ENCODE measurements at places on chromosomes 2 and 18. TPM values are rescaled to one million over a fixed set of nuclear protein-coding genes. Genes with fewer than 3 reads are reported as not detected.

Gene IL1R1
- 87.9 TPM for total RNA-seq

- DNase-seq: no peak
Measured at GRCh38 chr18:67363694-67364093, 152.8 kb downstream of the DSEL start.

GRCh38 chr2:167787562-167787961 lies 459.8 kb downstream of the STK39 start:
- DNase-seq: no peak

DNA sequence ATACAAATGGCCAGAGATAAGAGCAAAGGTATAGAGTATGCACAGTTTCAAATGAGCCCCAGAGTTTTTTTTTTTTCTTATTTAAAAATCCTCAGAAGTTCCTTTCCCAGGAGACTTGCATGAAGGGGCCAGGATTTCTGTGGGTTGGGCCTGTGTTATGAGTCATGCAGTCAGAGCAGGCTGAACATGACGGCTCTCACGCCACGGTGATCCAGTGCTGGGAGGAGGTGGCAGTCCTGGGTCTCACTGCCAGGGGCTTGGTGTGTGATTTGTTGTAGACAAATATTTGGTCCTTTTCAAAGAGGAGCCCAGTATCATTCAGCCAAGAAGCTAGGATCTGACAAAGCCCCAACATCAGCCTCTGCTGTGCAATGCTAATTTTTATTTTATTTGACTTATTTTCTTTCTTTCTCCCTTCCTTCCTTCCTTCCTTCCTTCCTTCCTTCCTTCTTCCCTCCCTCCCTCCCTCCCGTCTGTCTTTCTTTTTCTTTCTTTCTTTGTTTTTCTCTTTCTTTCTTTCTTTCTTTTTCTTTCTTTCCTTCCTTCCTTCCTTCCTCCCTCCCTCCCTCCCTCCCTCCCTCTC lies 10.4 kb upstream of the KCNE4 start:
- peak; percentile 99 for DNase-seq

Gene SRD5A2
- not detected for total RNA-seq

DNA sequence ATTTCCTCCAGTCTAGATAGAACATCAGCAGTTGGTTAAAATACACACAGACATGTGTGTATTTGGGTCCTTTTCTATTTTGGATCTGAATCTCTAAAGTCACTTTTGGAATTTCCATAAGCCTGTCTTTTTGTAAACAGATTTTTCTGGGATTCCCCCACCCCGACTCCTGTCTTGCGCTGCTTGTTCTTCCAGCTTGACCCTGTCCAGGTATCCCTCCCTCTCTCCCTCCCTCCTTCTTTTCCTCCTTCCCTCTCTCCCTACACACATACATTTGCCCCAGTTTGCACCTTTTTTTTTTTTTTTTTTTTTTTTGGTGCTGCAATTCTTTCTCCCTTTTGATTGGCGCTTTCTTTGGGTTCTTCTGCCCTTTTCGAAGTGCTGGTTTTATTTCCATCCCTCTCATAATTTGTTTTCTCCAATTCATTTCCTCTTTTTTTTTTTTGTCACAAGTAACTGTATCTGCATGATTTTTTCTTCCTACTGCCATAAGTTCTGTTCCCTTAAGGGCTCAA lies 114.8 kb upstream of the SERTAD2 start:
- no peak for DNase-seq

DNA sequence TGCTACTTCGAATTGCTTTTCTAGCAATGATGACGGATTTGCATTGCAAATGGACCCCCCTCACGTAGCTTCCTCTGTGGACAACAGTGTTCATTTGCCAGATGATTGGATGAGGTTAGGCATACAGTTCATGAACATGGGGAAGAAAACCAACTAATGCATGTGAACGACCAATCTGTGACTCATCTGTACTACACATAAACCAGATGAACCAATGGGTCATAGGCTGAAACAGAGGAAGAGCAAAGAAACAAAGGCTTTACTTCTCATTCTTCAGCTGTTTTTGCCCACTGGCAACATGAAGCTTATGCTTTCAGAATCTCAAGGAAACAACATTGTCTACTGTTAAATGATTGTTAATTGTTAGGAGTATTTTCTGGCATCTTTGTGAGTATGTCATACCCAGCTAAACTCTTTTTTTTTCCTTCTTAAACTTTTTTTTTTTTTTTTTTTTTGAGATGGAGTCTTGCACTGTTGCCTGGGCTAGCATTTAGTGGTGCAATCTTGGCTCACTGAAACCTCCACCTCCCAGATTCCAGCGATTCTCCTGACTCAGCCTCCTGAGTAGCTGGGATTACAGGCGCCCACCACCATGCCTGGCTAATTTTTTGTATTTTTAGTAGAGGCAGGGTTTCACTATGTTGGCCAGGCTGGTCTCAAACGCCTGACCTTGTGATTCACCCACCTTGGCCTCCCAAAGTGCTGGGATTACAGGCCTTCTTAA lies 35.5 kb downstream of the EFEMP1 start:
- peak; percentile 90 for DNase-seq

GRCh38 chr2:3633089-3633981 lies 24.7 kb upstream of the ALLC start:
- peak; percentile 23 for DNase-seq

Gene SMAD4
- total RNA-seq: 90.4 TPM

DNA sequence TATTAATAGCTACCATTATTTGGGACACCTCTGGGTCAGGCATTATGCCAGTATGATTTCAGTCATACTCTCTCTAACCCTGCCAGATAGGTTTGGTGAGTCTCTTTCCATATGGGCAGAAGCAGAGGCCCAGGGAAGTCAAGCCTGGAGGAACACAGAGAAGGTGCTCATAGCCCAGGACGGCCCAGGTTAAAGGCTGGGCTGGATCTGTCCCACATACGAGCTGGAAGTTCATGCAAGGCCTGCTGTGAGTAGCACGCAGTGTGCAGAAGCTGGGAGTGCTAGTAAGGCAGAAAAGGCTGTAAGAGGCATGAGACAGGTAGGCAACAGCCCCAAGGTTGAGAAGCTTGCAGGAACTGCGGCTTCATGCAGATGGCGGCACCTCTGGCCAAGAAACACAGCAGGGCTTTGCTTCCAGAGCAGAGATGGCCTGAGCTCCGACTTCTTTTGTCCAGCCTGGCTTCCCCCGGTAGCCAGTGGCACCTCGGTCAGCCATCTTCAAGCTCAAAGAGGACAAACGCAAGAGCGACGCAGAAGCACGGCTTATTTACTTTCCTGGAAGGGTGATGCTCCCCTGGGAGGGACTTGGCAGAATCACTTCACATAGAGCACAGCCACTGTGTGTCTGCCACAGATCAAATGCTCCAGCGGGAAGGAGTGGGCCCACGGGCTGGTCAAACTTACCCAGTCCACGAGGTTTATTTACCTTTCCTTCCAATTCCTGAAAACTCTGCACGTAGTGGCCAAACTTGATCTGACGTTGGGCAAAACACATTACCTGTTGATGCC lies 58.5 kb upstream of the MAP4K4 start:
- no peak for DNase-seq

Gene KCNG3
- not detected for total RNA-seq

DNA sequence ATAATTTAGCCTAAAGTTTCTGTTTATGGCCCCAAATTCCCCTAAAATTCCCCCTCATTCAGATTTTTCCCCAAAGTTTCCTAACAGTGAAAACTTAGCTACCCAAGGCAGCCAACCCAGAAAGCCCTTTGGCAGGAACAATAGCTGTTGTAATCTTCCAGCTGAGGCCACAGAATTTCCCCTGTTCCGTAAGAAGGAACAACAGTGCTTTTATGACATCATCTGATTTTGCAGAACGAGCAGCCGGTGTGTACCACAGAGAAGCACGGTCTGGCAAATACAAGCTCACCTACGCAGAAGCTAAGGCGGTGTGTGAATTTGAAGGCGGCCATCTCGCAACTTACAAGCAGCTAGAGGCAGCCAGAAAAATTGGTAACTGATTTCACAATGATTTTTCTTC lies 6.3 kb downstream of the TNFAIP6 start:
- DNase-seq: no peak

DNA sequence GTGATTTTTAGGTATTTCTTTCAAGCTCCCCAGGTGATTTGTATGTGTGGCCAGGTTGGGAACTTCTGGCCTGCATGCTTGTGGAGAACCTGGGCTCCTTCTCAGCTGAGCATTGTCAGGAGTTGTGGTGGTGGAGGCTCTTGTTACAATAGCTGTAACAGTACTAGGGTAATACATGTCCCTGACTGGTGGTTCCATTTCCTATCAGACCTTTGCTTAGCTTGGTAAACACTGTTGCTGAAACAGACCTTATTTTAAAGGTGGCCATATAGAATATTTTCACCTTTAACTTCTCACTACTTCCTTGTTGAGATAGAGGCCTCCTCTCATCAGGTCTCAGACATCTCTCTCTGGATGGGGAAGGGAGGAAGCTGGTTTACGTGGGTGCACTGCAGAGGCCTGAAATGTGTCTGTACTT lies 79.2 kb downstream of the SETBP1 start:
- no peak for DNase-seq

Gene PROKR1
- 0.11 TPM for total RNA-seq

Gene PRSS56
- not detected for total RNA-seq

Gene RAPGEF4
- 2.2 TPM for total RNA-seq

DNA sequence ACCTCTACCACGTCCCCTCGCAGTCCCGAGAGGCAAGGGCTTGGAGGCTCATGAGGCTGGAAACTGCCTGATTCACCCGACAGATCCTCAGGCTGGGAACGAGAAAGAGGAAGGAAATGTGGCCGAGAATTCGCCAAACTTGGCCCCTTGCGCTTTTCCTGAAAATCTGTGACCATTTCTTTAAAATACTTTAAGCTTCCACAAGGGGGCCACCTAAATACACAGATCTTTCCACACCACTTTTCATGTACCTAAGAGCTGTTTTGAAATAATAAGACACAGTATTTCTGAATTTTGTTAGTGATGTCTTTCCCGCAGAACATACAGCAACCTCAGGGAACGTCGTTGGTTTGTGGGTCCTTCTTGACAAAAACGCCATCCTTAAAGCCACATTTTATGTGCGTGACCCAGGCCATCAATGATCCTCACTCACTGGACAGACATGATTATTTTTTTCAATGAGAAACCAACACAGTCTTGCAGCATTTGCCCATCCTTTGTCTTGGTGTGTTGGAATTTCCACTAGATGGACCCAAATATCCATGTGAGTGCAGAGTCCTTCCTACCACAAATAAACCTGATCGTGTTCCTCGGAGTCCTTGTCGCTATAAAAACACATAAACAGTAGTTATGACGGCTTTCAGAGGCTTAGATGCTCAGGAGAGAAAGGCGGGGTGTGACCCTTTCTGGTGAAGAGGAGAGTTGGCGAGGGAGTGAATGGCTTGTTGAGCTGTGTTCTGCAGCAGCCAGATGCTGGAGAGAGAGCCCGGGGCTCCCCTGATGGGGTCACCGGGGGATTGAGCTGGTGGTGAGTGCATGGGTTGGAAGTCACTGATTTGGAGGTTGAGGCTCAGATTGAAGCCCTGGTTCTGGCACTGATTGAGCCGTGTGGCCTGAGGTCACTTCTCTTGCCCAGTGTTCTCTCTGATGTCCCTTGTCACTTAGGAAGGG lies 25.0 kb downstream of the DCDC2C start:
- DNase-seq: peak; percentile 79

- peak; percentile 57 for DNase-seq
Measured at GRCh38 chr2:175036582-175037018, 31.4 kb upstream of the CHN1 start.

Gene RAMP1
- total RNA-seq: 4.8 TPM

All from GM23248 (cell line).